Glutamatergic neuron (in vitro differentiated cells): ENCODE measurements at places on chromosomes 12 and 14.
A peak's percentile ranks its signal among the peaks of the same experiment; 100 is the strongest.

DNA sequence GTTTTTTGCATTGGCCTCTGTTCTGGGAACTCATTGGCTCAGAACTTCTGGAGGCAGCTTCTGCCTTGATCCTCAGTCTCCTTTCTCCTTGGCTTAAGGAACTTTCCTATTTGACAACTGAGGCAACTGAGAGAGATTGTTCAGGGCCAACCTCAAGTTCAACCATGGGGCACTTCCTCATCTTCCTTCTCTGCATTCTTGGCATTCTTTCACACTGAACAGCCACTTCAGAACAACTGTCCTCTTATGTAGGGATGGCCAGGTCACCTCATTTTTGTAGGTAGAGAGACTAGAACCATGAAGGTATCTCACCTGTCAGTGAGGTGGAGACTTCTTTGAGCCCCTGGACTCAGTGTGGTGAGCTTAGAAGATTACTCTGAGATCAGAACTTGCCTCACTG lies 63.0 kb upstream of the NRXN3 start:
- DNase-seq = no peak

DNA sequence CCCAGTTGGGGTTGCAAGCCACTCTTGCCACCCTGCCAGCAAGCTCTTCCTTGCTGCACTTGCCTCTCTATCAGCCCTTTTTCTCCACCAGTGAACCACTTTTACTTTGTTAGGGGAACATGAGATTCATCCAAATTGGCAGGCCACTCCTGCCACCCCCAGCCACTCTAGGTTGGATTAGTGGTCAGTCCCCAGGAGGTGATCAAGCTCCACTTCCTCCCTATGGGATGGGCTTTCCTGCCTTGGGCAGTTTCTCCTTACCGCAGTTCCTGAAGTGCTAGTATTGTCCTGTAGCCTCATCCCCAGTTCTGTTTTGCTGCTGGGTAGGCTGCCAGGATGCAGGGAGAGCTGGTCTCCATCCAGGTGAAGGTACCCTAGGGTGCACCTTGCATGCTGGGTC lies 104.5 kb downstream of the ALG10 start:
- DNase-seq = no peak

- no peak for DNase-seq
These were observed 15.0 kb downstream of the DEPDC4 start for GRCh38 chr12:100251917-100252316.

DNA sequence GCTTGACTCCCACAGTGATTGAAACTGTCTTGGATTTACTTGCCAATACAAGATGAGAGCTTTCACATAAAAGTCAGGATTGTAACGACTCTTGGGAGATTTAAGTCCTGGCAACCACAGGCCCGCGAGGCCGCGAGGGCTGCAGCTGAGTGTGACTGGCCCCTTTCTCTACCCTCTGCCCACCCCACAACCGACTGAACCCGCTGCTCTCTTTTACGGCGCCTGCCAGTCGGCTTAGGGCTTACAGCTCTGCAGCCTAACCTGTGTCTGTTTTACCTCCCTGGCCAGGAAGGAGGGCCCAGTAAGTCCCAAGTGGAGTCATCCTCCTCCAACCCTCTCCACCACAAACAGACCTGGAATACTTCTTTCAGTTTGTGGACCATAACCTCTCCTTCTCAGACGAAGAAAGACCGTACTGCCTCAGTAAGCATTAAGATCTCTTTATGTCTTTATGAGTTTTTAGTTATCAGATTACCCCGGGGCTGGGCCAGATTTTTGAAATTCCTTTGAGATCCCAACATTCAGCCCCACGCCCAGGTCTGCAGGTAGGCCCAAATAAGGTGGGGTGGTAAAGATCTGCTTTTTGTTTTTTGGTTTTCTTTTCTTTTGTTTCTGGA lies 12.6 kb upstream of the TIGAR start:
- DNase-seq = no peak

DNA sequence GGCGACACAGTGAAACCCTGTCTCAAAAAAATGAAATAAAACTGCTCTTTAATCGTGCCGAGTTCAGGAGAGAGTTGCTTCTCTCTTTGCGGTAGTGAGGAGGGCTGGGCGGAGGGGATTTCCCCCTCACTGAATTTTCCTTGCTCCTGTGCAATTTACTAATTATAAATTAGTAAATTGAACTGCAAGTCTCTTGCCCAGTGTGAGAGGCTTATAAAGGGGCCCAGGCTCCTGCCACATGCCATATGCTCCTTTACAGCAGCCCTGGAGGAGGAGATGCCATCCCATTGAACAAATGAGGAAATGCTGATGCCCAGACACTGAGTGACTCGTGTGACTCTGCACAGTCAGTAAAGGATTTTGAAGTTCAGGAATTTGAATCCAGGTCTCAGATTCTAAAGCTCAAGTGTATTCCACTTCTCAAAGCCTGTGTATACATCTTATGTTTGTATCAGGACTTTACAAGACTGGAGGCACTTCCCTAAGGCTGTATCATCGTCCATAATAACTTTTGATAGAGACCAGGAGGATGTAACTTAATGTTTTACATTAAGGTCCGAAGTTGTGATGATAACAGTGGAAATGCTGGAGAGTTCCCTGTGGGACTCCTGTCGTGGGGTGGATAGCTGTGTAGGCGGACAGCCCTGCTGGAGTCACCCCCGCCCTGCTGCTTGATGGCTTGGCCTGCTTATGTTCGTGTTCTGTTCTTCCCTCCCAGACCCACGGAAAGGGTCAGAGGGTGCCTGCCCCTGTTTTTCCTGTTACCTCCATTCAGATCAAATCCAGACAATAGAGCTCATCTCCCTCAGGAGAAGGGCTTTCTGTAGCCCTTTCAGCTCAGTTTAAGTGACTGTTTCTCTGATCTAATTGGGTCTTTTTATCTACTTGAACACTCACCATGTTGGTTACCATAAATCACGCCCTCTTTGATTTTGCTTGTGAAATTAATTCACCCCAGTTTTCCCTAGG lies 13.9 kb downstream of the PELI2 start:
- no peak for DNase-seq

DNA sequence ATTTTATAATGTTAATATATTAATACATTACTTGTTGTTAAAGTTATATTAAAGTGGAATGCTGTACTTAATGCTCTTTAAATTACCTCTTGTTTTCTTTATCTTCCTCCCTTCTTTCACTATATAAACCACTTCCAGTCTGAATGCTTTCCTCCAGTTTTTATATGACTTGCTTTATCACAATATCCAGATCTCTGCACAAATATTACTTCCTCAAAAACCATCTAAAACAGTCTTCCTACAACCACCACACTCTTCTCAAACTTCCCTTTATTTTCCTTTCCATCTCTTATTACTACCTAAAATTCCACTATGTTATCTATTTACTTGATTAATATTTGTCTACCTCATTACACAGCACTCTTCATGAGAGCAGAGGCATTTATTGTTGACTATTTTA lies 956.6 kb downstream of the LRFN5 start:
- no peak for DNase-seq

GRCh38 chr14:82447586-82447985 lies 913.9 kb upstream of the SEL1L start:
- DNase-seq = peak; percentile 27

GRCh38 chr14:97920201-97920600 lies 1123.0 kb downstream of the VRK1 start:
- no peak for DNase-seq

GRCh38 chr12:8089716-8090115 lies 7.6 kb downstream of the NECAP1 start:
- no peak for DNase-seq

- no peak for DNase-seq
These were observed 164.1 kb downstream of the C12orf42 start for GRCh38 chr12:103331643-103332042.

GRCh38 chr12:98572010-98572409 lies 21.5 kb upstream of the SLC25A3 start:
- DNase-seq = no peak

GRCh38 chr12:45304514-45305178 lies 88.8 kb downstream of the ANO6 start:
- no peak for DNase-seq

DNA sequence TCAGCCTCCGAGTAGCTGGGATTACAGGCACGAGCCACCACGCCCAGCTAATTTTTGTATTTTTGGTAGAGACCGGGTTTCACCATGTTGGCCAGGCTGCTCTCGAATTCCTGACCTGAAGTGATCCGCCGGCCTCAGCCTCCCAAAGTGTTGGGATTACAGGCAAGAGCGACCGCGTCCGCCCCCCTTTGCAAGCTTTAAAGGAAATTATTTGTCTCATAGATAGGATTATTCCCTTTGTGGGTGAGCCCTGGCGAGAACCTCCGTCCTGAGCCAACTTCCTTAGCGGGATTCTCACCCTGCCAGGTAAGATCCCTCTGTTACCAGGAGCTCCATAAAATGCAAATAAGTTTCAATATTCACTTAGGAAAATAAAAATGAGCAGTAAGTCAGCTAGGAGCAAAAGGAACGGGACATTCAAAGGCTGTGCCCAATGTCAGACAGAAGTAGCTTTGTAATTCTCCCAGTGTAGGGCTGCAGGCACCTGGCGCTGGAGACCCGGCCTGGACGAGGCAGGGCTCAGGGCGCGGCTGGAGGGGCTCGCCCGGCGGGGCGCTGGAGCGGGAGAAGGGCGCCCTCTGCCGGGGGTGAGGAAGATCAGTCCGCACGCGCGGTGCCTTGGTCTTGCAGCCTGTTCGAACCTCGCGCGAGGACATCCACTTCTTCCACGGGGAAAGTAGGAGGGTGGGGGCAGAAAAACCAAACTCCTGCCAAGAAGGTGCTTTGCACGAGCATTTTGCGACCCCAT lies 47.2 kb upstream of the PLXNC1 start:
- peak; percentile 90 for DNase-seq

DNA sequence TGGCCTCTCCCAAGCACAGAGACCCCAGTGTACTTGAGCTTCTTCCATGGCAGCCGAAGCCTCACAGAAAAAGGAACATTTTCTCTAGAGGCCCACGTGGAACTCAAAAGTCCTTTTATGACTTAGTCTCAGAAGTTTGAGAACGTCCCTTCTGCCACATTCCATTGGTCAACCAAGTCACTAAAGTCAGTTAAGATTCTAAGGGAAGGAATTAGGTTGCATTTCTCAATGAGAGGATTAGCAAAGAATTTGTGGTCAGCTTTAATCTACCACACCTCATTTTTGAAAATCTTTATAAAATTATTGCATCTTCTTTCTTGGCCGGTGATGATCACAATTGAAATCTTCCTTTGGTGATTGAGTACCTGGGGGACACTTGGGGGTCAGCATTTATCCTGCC lies 279.9 kb upstream of the TBX3 start:
- no peak for DNase-seq

- no peak for DNase-seq
These were observed 22.8 kb downstream of the APOBEC1 start for GRCh38 chr12:7642876-7643309.

DNA sequence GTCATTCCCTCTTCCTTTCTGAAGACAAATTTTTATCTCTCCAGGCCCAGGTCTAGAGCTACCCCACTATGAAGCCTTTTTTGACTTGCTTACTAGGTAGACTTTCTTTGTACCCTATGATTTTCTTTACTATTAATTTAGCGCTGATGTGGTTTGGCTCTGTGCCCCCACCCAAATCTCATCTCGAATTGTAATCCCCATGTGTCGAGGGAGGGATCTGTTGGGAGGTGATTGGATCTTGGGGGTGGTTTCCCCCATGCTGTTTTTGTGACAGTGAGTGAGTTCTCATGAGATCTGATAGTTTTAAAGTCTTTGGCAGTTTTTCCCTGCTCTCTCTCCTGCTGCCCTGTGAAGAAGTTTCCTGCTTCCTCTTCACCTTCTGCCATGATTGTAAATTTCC lies 118.1 kb downstream of the SLC38A1 start:
- no peak for DNase-seq

GRCh38 chr14:90275820-90276219 lies 19.5 kb downstream of the PSMC1 start:
- DNase-seq = no peak

- no peak for DNase-seq
These were observed 70.8 kb downstream of the WDR20 start for GRCh38 chr14:102210421-102211042.

GRCh38 chr12:51683763-51684357 lies 92.8 kb downstream of the SCN8A start:
- DNase-seq = no peak

GRCh38 chr12:124541322-124541721 lies 26.1 kb downstream of the NCOR2 start:
- DNase-seq = no peak

GRCh38 chr14:91554535-91555332 lies 44.6 kb upstream of the PPP4R3A start:
- DNase-seq = no peak

DNA sequence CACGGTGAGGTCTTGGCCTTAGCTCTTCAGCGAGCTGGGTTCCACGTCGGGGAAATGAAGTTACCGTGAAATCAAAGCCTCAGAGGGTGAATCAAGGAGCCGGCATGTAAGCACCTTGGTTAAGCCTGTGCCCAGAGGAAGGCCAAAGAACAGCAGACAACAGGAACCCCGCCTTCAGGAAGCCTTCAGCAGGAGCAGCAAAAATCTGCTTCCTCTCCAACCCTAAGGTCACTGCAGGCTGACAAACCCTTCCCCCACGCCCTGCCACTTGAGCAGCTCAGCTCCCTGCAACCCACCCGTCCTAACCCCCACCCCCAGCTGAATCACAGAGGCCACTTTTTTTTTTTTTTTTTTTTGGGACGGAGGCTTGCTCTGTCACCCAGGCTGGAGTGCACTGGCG lies 72.9 kb upstream of the LTA4H start:
- DNase-seq = no peak

- DNase-seq = peak; percentile 22
These were observed 6.0 kb downstream of the TEDC1 start for GRCh38 chr14:105496831-105497591.

GRCh38 chr14:25136811-25137210 lies 86.9 kb upstream of the STXBP6 start:
- no peak for DNase-seq

- DNase-seq = no peak
These were observed 28.9 kb downstream of the SLC25A21 start for GRCh38 chr14:37143475-37143874.

DNA sequence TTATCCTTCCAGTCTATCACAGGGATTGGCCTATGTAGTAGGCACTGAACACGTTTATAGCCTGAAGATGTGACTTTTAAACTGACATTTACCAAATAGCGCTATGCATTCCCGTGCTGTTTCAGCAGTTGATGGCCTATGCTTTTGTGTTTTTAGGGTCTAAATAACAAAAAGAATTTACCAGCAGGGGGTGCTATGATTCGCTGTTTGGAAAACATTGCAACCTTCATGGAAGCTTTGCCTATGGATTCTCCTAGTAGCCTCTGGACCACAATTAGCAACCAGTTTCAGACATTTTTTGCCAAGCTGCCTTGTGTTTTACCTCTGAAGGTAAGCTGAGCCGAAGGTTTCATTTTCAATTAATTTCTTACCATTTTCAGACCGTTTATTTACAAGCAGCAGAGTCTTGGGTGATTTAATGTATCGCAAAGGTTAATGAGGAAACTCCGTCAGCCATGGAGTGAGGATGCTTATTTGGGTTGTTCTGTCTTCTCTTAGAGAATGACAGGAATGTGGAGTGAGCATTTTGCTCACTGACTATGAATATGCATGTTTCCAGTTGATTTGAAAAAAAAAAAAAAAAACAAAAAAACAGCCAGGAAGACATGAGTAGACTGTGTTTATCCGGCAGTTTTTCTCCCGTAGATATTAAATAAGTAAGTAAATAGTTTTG lies 133.1 kb downstream of the PRIMA1 start:
- no peak for DNase-seq
